Activated naive CD4-positive, alpha-beta T cell (primary cell): ENCODE measurements at places on chromosomes 11 and 22.

- DNase-seq = no peak
Observed at GRCh38 chr11:116855413-116855812, 18.0 kb upstream of the APOA1 start.

GRCh38 chr11:115710426-115710825, 206.2 kb upstream of the CADM1 start:
- no peak for DNase-seq

DNA sequence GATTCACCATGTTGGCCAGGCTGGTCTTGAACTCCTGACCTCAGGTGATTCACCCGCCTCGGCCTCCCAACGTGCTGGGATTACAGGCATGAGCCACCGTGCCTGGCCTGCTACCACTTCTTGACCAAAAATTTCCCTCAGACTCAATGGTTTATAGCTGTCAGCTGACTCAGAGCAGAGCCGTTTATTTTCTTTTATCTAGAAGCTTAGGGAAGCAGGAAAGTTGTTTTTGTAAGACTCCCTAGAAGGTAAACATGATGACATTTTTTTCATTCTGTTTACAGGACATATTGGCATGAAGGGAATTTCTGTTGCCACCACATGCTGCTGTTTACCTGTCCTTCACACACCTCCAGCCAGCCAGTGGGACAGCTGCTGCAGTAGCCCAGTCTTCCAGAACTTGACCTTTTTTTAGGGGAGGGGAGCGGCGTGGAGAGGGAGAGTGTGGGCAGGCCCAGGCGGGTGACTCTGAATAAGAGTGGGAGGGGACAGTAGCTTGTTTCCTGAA, 56.1 kb upstream of the PTPRJ start:
- DNase-seq = no peak

- peak; percentile 14 for DNase-seq
Observed at GRCh38 chr11:116835791-116836631, 1.4 kb downstream of the APOA1 start.

DNA sequence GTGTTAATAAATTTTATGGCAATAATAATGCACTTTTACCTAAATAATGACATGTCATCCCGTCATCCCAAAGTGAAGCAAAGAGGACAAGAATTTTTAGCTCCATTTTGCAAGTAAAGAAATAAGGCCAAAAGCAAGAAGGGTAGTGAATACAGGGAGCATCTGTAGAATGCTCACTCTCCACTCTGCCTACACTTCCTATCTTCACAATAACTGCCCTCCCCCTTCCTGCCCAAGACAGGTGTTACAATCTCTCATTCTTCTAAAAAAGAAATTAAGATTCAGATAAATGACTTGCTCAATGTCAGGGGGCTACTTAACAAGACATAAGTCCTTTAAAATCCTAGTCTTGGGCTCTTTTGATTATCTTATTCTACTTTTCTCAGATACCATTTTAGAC, 8.9 kb downstream of the RDX start:
- DNase-seq = no peak

DNA sequence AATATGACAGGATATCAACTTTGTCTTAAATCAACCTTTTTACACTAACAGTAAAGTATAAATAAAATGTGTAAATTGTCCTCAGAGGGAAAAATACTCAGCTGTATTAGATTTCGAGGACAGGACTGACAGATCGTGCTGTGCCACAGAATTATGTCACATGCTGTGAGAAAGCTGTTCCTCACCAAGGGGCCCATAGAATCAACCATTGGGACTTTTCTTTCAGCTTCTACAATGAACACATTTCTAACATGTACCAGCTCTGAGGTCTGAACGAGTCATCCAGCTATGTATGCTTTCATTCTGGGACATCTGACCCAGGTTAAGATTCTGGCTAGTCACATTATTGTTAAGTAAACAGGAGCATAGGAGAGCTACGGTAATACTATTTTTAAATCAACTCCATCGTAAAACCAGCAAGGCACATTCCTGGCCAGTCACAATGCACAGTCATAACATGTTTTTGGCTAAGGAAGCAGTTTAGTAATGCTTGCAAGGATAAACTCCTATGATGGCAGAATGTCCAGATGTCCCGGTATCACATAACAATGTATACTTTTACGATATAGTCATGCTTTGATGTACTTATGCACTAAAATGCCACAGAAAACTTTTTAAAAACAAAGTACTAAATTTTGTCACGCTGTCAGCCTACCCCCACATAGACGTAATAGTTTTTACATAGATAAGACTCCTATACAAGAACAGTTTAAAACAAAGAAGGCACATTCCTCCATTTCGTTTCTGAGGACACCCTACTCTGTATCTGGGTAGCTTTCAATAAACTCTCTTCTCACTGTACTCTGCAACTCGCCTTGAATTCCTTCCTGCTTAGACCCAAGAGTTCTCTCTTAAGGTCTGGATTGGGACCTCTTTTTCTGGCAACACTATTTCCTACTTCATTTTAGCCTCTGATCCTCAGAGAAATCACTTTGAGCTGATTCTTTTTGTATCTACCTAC, 27.4 kb downstream of the ZNF214 start:
- DNase-seq = no peak

DNA sequence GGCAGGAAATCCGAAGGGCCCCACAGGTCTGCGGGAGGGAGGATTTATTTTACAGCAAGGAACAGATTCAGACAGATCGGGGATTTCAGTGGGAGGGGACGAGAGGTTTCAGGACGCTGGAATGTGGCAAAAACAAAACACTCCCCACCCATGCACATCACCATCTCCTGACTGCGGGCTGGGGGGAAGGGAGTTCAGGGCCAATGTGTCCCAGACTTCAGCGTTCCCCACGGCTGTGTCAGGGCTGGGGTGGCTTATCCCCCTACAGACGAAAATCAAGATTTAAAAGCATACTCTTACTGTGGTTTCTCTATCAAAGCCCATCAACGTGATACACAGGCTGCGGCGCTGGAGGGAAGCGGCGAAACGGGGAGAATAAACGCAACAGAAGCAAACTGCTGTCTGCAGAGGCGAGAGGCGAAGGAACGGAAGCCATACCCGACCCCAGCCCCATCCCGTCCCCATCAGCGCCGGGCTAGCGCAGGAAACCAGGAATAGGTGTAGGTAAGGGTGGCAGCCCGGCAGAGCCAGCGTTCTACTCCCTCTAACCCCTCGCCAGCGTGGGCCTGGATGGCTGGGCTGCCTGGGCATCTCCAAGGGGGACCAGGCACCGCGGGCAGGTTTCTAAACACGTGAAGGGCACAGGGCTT, 2.7 kb downstream of the TENM4 start:
- DNase-seq = no peak

DNA sequence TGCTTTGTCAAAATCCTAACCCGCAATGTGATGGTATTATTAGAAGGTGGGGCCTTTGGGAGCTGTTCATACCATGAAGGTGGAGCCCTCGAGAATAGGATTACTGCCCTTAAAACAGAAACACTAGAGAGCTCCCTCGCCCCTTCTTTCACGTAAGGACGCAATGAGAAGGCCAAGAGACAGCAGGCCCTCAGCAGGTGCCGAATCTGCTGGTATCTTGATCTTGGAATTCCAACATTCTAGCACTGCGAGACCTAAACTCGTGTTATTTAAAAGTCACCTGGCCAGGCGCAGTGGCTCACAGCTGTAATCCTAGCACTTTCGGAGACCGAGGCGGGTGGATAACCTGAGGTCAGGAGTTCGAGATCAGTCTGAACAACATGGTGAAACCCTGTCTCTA, 33.1 kb downstream of the LARGE1 start:
- DNase-seq = no peak

GRCh38 chr11:78583889-78584288, 9.2 kb upstream of the NARS2 start:
- no peak for DNase-seq

- no peak for DNase-seq
Observed at GRCh38 chr11:114154271-114155047, 94.9 kb downstream of the ZBTB16 start.

- no peak for DNase-seq
Observed at GRCh38 chr22:47300698-47301405, 538.4 kb downstream of the TBC1D22A start.

DNA sequence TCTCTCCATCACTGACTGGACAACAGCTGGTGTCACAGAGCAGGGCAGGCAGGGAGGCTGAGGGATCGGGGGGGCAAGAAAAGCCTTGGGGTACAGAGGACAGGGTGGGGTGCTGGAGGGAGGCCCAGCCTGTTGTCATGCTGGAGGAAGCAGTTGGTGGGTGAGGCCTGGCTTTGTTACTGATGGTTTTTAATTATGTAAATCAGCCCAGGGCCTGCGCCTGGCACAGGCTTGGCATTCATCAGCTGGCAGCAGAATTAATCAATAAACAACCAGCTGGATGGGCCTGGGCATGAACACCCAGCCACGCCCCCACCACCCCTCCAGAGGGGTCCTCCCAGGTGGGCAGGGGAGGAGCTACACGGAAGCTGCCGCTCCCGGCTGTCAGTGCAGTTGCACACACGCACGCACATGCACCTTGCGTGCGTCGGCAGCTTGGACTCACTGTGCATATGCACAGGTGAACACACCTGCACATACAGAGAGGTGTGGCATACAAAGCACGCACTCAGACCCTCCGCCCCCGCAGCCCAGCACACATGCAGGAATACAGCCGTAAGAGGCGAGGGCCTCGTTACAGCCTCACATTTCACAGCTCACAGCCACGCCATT, 21.3 kb upstream of the ELFN2 start:
- no peak for DNase-seq

DNA sequence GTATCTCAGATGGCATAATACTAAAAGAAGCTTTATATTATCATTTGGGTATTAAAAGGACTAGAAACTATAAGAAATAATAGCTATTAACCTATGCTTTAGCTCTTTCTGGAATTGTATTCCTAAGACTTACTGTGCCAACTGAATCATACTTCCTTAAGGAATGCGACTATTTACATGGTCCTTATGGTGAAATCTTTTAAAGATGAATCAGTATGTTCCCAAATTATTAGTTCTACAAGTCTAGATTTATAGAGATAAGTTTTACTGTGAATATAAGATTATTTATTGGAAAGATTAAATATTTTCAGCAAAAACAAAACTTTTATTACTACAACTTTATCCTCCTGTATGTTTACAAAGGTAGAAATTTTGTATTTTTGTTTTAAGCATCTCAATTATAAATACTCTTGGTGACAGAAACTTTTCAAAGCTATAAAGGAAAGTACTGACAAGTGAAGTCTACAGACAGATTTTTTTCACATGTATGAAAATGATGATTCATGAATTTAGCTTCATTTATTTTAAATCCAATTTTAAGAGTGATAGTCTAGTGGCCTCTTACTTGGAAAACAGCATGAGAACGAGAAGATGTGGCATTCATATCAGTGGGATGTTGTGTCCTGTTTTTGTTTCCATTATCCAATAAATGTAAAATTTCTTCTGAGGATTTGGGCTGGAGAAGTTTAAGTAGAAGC, 17.8 kb downstream of the KIF18A start:
- no peak for DNase-seq

GRCh38 chr22:50209893-50210292, 9.1 kb downstream of the SELENOO start:
- DNase-seq = peak; percentile 60

GRCh38 chr22:16955678-16956210, 52.3 kb downstream of the GAB4 start:
- no peak for DNase-seq

DNA sequence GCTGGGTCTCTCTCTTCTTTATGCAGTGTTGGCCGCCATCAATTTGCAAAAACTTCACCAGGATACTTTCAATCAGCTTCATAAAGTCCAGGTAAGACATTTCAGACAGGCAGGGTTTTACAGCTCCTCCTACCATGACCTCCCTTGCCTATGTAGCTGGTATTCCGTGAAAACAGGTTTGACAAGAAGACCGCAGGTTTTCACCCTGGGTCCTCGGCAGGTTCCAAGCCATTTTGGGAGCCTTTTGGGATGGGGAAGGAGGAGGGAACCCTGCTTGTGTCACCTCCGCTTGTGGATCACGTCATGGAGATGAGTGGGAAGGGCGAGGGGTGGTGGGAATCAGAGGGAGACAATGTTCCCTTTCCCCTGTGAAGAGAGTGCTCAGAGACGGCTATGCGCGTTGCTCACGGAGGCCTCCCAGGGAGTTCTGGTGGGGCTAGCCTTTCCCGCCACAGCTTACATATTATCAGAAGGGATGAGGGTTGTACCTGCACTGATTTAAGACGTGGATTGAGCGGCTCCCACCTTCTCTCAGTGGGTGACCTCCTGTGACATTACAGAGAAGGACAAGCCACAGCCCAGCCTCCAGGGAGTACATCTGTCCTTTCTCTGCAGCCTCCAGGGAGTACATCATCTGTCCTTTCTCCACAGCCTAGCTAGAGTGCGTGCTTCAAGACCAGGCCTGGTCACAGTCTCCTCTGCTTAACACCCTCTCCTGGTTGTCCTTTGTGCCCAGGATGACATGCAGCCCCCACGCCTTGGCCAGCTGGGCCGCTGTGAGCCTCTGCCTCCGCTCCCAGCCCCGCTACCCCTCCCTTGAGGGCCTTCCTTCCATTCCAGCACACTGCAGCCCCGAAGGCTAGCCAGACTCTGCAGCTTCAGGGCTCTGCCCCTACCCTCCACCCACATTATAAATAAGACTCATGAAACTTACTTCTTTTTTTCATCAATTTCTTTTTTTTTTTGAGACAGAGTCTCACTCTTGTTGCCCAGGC, 17.2 kb downstream of the GLB1L3 start:
- no peak for DNase-seq

- peak; percentile 18 for DNase-seq
Observed at GRCh38 chr11:85752201-85752889, 58.6 kb downstream of the SYTL2 start.

GRCh38 chr22:44482776-44483175, 15.3 kb downstream of the RTL6 start:
- no peak for DNase-seq

DNA sequence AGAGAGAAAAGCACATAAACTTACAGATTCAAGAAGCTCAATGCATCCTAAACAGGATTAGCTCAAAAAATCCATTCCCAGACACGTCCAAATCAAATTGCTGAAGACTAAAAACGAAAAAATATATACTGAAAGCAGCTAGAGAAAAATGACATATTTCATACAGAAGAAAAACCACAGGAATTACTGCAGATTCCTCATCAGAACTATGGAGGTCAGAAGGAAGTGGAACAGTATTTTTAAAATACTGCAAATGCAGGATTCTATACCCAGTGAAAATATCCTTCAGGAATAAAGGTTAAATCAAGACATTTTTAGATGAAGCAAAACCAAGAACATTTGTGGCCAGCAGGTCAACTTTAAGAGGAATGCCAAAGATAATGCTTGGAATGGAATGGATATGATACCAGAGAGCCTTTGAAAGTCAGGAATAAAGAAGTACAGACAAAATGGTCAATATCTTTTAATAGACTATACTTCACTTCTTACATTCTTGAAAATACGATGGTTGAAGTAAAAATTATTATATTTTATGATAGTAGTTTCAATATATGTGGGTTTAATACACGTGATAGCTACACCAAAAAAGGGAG, 352.9 kb downstream of the CTTN start:
- DNase-seq = no peak

GRCh38 chr22:18078329-18079041, 695 bp downstream of the PEX26 start:
- no peak for DNase-seq

GRCh38 chr11:48020092-48020755, 39.9 kb downstream of the PTPRJ start:
- DNase-seq = no peak

- DNase-seq = no peak
Observed at GRCh38 chr11:26947379-26947844, 46.5 kb upstream of the FIBIN start.
